Activated CD4-positive, alpha-beta T cell treated with anti-CD3 and anti-CD28 coated beads for 4 hours (primary cell): ENCODE measurements at places on chromosomes 6 and 20.

DNA sequence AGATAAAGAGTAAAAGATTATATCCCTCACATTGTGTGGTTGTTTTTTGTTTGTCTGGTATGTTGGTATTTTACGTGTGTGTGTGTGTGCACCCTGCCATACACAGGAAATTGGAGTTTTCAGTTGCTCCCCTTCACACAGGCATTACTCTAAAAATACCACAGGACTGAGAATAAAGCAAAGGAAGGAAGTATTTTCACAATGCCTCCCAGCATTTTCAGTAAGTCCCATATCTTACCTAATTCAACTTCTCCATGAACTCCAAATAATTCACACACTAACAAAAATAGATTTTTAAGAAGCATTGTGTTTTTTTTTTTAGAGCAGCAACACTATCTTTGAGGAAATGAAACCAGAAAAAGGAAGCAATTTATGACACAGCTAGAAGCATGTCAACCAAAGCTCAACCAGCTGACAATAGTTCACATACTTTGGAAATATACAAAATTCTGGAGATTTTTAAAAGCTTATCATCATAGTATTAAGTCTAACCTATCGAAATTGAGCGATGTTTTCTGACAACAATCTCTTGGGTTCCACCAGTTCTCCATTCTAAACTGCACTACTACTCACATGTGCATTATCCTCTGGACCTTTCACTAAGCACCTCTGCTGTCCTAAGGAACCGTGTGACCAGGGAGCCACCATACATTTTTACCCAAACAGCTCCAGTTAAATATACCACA lies 2.1 kb downstream of the UBE2J1 start:
- no peak for DNase-seq

DNA sequence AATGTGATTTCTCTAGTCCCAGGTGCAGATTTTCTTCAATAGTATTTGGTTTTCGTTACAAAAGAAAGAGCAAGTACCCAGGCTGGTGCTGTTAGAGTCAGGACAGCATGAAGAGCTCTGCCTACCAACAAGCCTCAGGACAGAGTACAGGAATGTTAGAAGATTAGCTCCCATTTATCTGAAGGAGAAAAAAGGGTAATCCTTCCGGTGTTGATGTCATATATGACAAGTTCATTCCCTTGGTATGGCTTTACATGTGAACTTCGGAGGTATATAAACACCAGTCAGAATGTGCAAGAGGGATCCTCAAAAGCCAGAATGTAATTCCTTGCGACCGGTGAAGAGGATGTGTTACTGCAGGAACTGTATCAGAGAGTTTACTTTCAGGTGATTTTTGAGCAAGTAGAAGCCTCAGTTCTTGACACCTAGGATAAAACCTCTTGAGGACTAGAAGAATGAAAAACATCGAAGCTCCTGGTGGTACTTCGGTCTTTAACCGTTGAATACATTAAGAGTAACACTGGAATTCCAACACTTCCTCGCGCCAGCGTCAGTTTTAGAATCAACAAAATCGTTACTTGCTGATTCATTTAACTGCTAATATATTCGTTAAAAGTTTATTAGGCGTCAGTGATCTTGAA lies 194.2 kb upstream of the ZNF184 start:
- DNase-seq = no peak

DNA sequence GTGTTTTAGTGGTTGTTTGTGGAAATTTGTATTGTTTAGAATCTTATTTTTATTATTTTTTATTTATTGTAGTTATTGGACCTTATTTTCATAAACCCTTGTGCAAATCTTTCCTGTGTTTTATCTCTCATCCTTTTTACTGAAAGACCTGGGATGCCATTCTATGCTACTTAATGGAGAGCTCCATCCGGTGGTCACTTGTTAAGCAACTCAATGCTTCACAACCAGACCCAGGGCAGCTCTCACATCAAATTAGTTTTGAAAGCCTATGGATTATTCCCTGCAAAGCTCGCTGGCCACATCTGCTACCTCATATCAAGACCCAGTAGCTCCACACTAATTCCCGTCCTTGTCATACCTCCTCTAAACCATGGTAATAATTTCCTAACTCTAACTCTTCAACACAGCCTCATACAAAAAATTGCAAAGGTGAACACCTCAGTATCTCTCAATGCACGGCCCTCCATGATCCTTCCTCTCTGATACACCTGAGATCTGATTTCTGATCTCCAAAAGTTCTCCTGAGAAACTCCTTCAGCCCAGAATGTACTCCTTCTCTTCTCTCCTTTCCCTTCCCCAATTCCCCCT lies 296.6 kb upstream of the MANEA start:
- DNase-seq = no peak

DNA sequence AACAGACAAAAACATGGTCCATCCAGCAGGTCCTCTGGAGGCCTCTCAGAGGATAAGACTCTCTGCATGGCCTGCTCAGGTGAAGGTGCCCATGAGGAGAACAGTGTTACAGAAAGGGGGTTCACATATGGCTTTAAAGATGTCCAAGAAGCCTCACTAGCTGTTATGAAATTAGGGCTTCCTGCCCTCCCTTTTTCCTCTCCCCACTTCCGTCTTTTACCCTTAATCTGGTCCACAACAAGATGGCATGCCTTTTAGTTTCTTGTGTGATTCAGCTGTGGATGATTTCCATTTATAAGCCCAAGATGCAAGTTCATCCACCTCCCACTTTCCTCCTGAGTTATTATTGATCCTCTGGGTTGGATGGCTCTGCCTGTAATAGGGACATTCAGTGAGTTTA lies 14.0 kb downstream of the GCNT2 start:
- DNase-seq = no peak

GRCh38 chr6:28580475-28580874 lies 54.8 kb downstream of the GPX5 start:
- no peak for DNase-seq

GRCh38 chr6:21461844-21462518 lies 131.6 kb upstream of the SOX4 start:
- DNase-seq = no peak

DNA sequence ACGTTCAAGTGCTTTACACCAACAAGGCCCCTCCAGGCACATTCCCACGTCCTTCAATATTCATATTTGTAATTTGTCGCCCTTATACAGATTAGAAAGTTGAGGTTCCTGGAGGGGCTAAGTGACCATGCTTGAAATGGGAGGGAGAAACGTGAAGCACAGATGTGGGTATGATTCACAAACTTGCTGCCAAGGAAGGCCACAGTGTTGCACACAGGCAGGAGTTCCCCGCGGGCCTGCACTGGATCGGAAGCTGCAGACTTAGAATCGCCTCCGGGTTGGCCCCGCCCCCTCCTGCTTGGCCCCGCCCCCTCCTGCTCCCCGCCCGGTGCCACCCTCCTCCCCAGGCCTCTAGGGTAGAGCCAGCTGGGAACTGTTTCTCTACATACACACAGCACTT lies 58.2 kb upstream of the QKI start:
- no peak for DNase-seq

GRCh38 chr6:165991341-165991740 lies 176.3 kb downstream of the TBXT start:
- no peak for DNase-seq

- peak; percentile 86 for DNase-seq
Observed at GRCh38 chr20:50112512-50113419, at the start of gene UBE2V1. Gene UBE2V1, minus strand, starts transcription at chr20:50113150. Its CDS starts 22 bp downstream, at chr20:50113128.

- DNase-seq = no peak
Observed at GRCh38 chr6:37357288-37357687, 3.5 kb downstream of the RNF8 start.

- peak; percentile 48 for DNase-seq
Observed at GRCh38 chr6:129936329-129937165, 75.4 kb upstream of the TMEM244 start.

DNA sequence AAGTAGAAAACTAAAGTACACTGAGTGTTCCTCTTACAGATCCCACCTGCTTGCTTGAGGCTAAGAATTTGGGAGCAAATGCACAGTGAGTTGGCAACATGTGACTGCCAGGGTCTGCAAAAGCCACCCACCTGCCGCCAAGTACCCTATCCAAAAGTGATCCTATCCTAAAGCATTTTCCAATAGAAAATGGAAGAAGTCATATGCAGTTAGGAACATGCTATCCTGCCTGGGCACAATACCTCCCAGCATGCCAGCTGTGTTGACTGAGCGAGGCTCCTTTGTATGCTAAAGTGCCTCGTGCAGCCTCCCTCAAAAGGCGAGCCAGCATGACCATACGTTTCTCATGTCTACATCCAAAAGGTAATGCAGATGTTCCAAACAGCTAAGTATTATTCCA lies 52.7 kb downstream of the TRAF3IP2 start:
- DNase-seq = no peak

DNA sequence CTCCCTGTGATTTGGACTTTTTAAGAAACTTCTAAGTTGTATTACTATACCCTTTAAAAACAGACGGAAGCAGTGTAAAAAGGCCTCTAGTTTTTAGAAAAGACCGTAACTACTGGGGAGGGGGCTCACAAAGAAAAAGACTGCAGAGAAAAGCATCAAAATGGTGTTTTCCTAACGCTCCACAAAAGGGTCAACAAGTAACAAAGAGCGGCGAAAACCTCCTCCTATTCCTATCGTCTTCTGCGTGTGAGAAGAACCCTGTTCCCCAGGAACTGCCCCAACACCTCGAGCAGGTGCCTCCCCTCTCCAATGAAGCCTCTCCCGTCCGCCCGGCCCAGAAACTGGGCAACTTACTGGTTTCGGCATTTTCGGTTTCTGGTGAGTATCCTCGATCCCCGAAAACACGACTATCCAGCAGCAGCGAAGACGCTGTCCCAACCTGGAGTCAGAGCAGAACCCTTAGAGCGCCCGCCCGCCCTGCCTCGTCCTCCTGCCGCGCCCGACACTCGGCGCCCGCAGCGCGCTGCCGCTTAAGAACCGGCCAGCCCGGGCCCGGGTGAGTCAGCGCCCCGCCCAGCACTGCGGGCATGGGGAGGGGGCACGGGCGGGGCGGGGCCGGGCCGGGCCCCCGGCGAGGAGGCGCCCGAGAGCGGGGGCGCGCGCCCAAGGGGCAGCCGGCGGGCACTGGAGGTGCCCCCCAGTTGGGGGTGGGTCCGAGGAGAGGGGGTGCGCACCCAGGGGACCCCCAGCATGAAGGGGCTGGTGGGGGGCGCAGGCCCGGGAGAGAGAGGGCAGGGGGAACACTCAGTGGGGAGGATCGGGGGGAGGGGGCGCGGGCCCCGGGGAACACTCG lies 1.2 kb downstream of the EZR start:
- peak; percentile 84 for DNase-seq

- DNase-seq = no peak
Observed at GRCh38 chr6:46513533-46513932, 22.3 kb upstream of the RCAN2 start.

DNA sequence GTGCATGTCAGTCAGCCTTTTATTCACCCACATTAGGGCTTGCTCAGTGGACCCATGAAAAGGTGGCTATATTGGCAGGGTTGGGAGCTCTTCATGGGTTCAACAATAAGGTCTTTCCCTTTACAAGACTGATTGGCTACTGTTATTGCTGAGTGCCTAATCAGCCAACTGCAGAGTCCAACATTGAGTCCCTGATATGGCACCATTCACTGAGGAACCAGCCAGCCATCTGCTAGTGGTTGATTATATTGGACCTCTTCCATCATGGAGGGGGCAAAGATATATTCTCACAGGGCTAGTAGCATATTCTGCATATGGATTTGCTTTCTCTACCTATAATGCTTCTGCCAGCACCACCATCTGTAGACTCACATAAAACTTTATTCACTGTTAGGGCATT lies 69.9 kb downstream of the CDKAL1 start:
- no peak for DNase-seq

GRCh38 chr20:10332656-10333415 lies 101.2 kb downstream of the MKKS start:
- no peak for DNase-seq

GRCh38 chr6:14792118-14792955 lies 453.5 kb upstream of the JARID2 start:
- no peak for DNase-seq

GRCh38 chr6:138310294-138310693 lies 67.4 kb upstream of the SMIM28 start:
- no peak for DNase-seq

DNA sequence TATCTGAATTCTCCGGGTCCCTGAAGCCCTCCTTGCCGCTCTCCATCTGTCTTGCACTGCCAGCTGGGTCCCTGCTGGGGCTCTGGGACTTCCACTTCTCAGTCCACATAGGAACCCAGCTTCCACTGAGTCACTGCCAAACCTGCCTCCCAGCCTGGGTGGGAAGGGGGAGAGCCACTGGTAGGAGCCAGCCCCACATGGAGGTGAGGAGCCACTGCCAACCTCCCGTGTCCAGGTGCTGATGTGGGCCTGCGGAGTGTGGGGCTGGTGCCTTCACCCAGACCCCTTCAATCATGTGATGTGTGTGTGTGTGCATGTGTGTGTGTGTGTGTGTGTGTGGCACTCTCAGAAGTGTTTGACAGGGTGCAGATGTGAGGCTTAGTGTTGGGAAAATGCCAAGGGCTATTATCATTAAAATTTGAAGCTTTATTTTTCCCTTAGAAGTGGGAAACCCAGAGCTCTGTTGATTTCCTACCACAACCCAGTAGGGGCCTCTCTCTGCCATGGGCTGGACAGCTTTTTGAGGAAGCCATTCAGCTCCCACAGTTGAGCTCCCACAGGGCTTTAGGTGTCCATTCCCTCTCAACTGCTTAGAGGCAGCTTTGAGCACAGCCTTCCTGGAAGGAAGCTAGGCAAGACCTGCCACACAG lies 9.3 kb upstream of the SGK2 start:
- no peak for DNase-seq

DNA sequence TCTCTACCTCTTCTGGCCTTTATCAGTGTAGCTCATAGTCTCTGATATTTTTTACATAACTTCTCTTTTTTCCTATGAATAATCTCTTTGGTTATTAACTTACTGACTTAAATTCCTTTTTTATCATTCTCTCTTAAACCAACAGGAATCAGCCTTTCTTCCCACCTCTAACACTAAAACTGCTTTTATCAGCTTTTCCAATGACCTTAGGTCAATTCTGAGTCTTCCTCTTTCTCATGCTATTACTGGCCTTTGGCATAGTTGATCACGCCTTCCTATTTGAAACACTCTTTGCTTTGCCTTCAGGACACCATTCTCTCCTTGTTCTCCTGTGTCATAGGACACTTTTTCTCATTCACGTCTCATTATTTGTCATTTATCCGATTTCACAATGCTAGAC lies 8.1 kb upstream of the HINT3 start:
- DNase-seq = no peak

DNA sequence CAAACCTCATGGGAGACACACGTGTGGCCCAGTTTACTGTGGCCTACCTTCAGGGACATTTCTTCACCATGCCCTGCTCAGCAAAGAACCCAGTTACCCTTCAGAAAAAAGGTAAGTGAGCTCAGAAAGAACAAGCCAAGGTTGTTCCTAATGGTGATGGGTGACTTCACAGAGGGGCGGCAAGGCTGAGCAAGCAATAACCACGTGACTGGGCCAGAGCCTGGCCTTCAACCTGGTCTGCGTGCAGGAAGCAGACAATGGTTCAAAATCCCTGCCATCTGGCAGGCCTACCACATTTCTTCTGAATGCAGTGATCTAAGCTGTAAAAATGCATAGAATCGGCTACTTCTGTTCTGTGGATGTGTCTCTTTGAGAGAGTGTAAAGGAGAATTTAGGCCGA lies 115.5 kb upstream of the CST7 start:
- DNase-seq = no peak
